ENCODE measurements at places on chromosomes 6 and 20.

GRCh38 chr6:49847673-49848072 lies 18.7 kb downstream of the CRISP1 start:
- DNase-seq = no peak

- no peak for DNase-seq
Measured at GRCh38 chr20:51135926-51136715, 113.2 kb upstream of the KCNG1 start.

- no peak for DNase-seq
Measured at GRCh38 chr6:70404658-70405057, 8.7 kb upstream of the FAM135A start.

DNA sequence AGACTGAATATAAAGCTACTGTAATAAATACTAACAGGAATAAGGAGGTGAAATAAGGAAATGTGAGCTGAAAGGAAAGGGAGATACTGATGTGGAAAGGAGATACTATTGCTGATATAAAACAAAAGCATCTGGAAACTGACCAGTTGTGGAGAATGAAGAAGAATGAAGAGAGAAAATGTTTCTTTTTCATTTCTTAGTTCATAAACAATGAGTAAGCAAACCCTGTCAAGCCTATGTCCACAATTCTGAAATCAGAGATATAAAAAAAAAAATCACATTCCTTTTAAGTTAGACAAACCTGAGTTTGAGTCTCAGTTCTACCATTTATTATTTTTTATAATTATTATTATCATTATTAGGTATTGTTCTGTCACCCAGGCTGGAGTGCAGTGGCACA lies 121.6 kb upstream of the GJE1 start:
- no peak for DNase-seq

DNA sequence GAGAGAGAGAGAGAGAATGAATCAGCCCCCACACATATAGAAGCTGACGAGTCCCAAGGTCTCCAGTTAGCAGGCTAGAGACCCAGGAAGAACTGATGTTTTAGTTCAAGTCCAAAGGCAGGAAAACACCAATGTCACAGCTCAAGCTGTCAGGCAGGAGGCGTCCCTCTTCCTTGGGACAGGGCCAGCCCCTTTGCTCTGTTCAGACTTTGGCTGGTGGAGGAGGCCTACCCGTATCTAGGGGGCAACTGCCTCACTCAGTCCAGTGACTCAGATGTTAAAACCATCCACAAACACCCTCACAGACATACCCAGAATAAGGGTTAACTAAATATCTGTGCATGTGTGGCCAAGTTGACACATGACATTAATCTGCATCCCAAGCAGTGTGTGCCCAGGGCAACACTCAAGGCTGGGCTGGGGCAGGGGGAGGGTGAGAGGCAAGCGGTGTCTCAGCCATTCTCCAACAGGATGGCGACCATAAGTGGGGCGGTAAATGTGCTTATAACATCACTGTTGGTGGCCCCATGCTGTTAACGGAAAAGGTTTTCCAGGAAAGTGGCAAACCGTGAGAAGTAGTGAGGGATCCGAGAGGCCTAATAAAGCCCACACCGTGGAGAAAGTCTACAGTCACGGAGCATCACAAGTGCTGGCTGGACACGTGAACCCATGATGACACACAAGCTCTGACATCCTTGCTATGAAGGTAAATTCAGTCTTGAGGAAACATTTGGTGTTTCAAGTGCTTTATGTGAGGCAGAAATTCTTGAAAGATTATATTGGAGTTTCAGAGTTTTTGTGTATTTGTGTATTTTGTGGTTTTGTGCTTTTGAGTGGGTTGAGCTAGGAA lies 28.1 kb downstream of the RAMACL start:
- no peak for DNase-seq

DNA sequence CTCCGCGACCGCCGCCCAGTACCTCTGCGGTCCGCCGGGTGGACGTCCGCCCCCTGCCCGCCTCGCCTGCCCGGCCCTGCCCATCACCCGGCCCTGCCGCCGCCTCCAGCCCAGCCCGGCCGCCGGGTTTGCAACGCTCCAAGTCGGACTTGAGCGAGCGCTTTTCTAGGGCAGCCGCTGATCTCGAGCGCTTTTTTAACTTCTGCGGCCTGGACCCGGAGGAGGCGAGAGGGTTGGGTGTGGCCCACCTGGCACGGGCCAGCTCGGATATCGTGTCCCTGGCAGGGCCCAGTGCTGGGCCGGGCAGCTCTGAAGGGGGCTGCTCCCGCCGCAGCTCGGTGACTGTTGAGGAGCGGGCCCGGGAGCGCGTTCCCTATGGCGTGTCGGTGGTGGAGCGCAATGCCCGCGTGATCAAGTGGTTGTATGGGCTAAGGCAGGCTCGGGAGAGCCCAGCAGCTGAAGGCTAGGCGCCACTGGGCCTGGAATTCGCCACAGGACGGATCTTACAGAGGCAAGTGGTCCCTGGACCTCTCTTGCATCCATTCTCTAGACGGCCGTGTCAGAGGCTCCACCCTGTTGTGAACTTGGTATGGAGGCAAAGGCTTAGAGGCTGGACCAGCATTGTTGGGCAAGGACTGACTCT lies 11.8 kb downstream of the FAM110A start:
- DNase-seq = no peak

GRCh38 chr6:148997865-148998264 lies 251.0 kb downstream of the UST start:
- no peak for DNase-seq
